ENCODE measurements at places on chromosomes 12 and 14.
A peak's percentile ranks its signal among the peaks of the same experiment; 100 is the strongest.

GRCh38 chr12:61869796-61870195 lies 390.4 kb upstream of the USP15 start:
- no peak for DNase-seq

DNA sequence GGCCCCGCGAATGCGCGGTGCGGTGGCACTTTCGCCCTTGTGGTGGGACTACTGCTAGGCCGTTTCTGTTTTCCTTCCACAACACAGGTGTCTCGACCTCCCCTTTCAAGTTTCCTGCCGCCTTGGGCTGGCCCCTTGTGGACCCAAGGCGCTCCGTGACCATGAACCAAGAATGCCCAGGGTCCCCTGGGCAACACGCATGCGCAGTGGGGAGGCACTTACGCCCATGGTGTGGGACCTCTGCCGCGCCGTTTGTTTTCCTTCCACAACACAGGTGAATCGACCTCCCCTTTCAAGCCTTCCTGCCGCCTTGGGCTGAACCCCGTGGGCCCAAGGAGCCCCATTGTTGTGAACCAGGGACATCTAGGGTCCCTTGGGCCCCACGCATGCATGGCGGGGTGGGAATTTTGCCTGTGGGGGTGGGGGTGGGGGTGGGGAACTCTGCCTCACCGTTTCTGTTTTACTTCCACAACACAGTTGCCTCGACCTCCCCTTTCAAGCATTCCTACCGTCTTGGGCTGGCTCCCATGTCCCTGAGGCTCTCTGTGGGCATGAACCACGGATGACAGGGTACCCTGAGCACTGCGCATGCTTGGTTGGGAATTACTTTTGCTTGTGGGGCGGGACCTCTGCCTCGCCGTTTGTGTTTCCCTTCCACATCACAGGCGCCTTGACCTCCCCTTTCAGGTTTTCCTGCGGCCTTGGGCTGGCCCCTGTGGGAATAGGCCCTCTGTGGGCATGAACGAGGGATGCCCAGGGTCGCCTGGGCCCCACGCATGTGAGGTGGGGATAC lies 355.1 kb downstream of the ALG10 start:
- DNase-seq: no peak

DNA sequence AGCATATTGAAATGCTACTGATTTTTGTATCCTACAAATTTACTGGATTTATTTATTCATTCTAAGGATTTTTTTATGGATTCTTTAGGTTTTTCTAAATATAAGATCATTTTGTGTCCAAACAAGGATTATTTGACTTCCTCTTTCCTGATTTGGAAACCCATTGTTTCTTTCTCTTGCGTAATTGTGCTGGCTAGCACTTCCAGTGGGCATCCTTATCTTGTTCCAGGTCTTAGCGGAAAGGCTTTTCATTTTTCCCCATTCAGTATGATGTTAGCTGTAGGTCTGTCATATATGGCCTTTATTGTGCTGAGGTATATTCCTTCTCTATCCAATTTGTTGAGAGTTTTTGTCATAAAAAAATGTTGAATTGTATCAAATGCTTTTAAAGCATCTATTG lies 57.2 kb upstream of the RHOJ start:
- DNase-seq: no peak

DNA sequence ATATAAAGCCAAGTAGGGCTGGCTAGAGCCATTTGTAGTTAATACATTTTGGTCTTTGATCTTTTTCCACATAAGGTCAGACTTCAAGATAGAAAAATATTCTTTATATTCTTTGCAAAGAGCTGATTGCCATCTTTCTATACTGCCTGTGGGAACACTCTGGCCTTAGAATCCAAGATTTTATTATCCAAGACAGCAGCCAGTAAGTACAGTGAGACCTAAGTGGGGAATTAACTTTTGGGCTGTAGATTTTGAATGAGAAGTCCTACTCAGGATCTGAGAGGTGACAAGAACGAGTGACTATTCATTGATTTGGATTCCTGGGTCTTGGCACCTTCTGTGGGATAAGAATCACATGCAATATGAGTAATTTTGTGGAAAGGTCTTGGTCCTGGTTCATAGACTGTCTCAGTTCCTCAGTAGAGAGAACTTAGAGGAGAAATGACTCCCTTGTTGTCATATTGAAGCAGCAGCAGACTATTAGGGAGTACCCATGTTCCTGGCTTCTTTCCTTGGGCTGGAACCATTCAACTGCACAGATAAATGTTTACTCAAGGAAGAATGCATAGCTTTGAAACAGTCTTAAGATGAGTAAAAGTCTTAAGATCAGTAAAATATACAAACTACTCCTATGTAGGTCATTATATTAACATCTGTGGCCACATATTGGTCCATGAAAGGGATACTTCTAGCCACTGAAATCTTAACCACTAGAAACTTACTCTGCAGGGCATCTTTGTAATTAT lies 353.8 kb downstream of the RAD51B start:
- DNase-seq: no peak

GRCh38 chr14:50027816-50028215 lies 88.6 kb downstream of the VCPKMT start:
- no peak for DNase-seq

DNA sequence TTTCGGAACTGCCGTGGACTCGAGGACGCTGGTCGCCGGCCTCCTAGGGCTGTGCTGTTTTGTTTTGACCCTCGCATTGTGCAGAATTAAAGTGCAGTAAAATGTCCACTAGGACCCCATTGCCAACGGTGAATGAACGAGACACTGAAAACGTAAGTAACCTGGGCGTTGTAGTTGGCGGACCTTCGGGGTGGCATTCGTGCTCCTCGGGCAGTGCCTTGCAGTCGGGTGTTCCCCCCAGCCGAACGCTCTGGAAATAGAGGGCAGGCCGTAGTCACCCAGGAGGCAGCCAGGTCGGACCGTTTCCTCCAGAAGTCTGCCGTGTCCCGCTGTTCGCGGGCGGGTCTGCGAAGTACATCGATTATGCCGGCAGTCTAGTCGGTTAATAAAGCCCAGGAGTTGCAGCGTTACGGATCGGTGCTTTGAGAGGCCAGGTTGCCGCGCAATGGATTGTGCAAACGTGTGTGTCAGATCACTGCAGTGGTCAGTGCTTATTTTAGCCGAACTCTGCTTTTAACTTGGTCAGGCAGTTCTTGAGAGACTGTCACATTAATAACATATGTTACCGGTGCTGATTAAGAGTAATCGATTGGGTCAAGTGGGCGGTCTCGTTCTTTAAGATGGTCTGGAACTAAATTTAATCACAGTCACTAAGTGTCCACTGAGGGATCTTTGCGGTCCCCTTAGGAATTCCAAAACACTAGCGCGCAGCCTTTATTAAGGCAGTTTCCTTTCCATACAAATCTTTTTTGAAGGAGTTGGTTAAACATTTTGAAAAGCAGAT lies 906 bp downstream of the MARK3 start:
- peak; percentile 53 for DNase-seq

GRCh38 chr14:42642787-42643186 lies 1036.1 kb downstream of the LRFN5 start:
- no peak for DNase-seq

- no peak for DNase-seq
Measured at GRCh38 chr14:54470701-54471100, 18.1 kb downstream of the GMFB start.

DNA sequence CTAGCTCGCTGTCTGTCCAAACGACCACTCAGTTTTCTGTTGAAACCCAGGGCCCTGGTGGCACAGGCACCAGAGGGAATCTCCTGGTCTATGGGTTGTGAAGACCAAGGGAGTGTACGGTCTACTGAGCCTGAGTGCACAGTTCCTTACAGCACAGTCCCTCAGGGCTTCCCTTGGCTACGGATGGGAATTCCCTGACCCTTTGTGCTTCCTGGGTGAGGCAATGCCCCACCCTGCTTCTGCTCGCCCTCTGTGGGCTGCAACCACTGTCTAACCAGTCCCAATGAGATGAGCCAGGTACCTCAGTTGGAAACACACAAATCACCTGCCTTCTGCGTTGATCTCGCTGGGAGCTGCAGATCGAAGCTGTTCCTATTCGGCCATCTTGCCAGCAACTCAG lies 22.6 kb downstream of the GPHN start:
- no peak for DNase-seq

DNA sequence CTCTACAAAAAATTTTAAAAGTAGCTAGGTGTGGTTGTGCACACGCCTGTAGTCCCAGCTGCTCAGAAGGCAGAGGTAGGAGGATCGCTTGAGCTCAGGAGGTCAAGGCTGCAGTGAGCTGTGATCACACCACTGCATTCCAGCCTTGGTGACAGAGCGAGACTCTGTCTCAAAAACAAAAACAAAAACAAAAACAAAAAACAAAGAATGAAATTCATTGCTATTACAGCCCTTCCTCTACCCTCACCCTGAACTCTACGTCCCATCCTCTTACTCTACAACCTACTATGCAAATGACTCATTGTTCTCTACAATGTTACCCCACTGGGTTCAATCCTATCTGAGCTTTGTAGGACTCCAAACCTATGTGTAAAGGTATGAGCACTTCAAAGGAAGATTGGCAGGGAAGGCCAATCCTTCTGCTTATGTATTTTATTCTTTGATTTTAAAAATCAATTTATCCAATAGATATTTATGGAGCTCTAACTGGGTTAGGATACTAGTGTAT lies 39.3 kb downstream of the NINJ2 start:
- no peak for DNase-seq

- peak; percentile 68 for DNase-seq
Measured at GRCh38 chr12:114776731-114777442, 92.9 kb upstream of the TBX3 start.

GRCh38 chr12:30707613-30708342 lies 12.1 kb upstream of the IPO8 start:
- DNase-seq: no peak

DNA sequence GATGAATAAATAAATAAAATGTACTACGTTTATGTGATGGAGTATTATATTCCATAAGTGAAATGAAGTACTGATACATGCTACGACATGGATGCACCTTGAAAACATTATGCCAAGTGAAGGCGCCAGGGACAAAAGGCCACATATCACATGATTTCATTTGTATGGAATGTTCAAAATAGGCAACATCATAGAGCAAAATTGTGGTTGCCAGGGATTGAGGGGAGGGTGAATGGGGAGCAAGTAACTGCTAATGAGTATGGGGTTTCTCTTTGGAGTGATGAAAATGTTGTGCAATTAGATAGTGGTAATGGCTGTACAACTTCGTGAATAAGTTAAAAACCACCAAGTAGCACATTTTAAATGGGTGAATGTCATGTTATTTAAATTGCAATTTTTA lies 132.8 kb downstream of the SLC38A4 start:
- DNase-seq: no peak

DNA sequence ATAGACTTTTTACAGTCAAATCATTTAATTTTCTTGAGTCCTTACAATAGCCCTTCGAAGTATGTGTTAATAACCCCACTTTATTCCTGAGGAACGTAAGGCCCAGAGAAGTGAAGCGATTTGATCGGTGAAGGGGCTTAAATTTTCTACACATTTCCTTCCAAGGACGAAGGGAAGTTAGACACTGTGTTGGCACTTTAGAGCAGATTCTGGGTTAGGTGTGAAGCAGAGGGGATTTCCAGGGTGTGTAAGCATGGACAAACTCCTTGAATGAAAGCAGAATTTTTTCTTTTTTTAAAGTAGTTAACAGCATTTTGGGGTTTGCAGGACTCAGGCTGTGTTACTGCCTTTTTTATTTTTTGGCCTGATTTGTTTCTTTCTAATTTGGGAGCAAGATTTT lies 38.9 kb downstream of the PRORP start:
- no peak for DNase-seq

- no peak for DNase-seq
Measured at GRCh38 chr12:74563927-74564326, 26.3 kb downstream of the ATXN7L3B start.

DNA sequence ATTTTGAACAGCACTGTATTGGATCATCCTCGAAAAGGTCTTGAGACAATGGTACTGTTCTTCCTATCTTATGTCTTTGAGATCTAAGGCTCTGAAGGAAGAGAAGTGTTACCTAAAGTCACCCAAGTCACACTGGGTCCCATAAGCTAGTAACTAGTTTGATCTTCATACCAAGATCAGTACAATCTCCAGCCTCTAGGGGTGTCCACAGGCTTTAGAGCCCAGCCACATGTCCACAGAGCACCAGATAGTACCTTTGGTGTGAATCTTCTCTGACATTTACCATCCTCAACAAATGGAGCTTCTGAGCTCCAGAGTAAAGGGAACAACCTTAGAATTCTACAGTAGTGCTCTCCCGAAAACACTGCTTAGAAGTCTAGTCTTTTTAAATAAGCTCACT lies 78.7 kb downstream of the KSR2 start:
- DNase-seq: no peak

DNA sequence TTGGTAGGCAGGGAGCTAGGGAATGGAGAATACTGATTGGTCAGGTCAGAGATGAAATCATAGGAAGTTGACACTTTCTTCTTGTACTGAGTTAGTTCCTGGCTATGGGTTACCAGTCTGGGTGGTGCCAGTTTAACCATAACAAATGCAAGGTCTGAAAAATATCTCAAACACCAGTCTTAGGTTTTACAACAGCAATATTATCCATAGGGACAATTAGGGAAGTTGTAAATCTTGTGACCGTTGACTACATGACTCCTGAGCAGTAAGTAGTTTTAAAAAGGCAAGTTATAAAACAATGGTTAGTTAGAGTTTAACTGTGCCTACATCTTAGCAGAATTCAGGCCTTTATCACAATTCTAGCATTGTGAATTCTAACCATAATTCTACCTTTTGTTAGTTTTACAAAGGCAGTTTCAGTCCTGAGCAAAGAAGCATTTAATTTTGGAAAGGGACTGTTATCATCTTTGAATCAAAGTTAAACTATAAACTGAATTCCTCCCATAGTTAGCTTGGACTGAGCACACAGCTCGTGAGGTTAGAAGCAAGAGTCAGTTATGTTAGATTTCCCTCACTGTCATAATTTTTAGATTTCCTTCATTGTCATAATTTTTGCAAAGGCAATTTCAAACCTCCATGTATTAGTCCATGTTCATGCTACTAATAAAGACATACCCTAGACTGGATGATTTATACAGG lies 19.7 kb upstream of the MON2 start:
- DNase-seq: no peak

- no peak for DNase-seq
Measured at GRCh38 chr14:90228478-90228877, 27.9 kb upstream of the PSMC1 start.

DNA sequence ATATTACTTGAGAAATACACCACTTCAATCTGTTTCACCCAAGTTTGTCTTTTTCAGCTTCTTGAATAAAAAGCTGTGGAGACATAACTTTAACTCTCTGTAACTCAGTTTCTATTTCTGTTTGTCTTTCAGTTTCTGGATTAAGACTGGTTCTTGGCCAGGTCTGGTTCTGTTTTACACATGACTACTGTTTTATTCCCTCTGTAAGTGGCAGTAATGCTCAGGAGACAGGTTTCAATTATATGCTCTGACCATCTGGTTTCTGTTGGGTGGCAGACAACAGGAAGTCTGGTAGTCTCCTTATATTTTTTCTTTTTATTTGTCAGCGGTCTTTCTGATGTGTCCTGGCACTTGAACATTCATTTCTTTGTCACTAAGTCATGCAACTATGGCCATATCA lies 102.9 kb downstream of the RPS29 start:
- DNase-seq: no peak

GRCh38 chr12:118055144-118055557 lies 5.8 kb downstream of the WSB2 start:
- DNase-seq: peak; percentile 60

- DNase-seq: no peak
Measured at GRCh38 chr14:56694609-56695008, 115.0 kb downstream of the TMEM260 start.

- DNase-seq: peak; percentile 58
Measured at GRCh38 chr14:68199554-68200151, 380.1 kb downstream of the RAD51B start.

- DNase-seq: no peak
Measured at GRCh38 chr12:130357241-130357640, 19.6 kb downstream of the PIWIL1 start.

GRCh38 chr14:104983231-104983721 lies 2.3 kb upstream of the CLBA1 start:
- no peak for DNase-seq

All from SW480 (cell line).